Karpas-422 (cell line): ENCODE measurements at places on chromosomes 2 and 18. TPM values are rescaled to one million over a fixed set of nuclear protein-coding genes. Genes with fewer than 3 reads are reported as not detected.

Gene DNMT3A
- 0.97 and 1.6 TPM in 2 replicates for total RNA-seq

Gene CYP1B1
- not detected in 2 replicates for total RNA-seq

Gene TMEM185B
- 12.9 and 13.0 TPM in 2 replicates for total RNA-seq

Gene ANKRD62
- not detected in 2 replicates for total RNA-seq

Gene PLCL1
- total RNA-seq = not detected in 2 replicates

Gene ANKRD36C
- total RNA-seq = 56.3 and 74.4 TPM in 2 replicates

Gene PROC
- not detected in 2 replicates for total RNA-seq

Gene CCT7
- total RNA-seq = 482 and 608 TPM in 2 replicates

Gene NRP2
- total RNA-seq = 4.4 and 7.2 TPM in 2 replicates

Gene C2orf78
- not detected in 2 replicates for total RNA-seq

- peaks cover 6% of the 10 kb centered on the region for H3K4me1 ChIP-seq
- no peak overlapping the region for H3K27ac ChIP-seq
- no peaks in the 10 kb centered on the region for H3K36me3 ChIP-seq
- no peak overlapping the region for H3K4me3 ChIP-seq
- H3K27me3 ChIP-seq = no peaks in the 10 kb centered on the region
These were observed 31.1 kb downstream of the DNMT3A start for GRCh38 chr2:25310709-25310964.

DNA sequence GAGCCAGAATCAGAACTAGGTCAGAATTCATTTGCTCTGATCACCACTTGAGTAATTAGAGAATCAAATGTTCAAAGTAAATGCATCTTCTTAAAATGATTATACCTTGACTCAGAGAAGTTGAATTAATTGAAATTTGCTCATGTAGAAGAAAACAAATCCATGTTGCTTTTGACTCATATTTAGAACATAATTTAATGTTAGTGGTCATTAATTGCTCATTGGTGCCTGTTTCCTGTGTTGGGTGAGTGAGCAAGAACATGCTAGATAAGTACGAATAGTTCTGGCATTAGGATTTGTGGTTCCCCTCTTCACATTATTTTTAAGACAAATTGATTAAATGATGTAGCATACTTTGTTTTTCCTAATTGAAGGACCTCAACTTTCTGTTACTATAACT lies 19.0 kb downstream of the ACVR2A start:
- no peaks in the 10 kb centered on the region for H3K36me3 ChIP-seq
- no peaks in the 10 kb centered on the region for H3K27me3 ChIP-seq
- no peak overlapping the region for H3K27ac ChIP-seq
- H3K4me1 ChIP-seq = peaks cover 7% of the 10 kb centered on the region; the same call in 1 of the 2 replicates
- DNase-seq = no peak

- no peaks in the 10 kb centered on the region for H3K36me3 ChIP-seq
- H3K27ac ChIP-seq = no peak overlapping the region
- H3K4me3 ChIP-seq = no peak overlapping the region
- no peaks in the 10 kb centered on the region for H3K4me1 ChIP-seq
These were observed 238.6 kb downstream of the SEPTIN10 start for GRCh38 chr2:109375131-109375561.

DNA sequence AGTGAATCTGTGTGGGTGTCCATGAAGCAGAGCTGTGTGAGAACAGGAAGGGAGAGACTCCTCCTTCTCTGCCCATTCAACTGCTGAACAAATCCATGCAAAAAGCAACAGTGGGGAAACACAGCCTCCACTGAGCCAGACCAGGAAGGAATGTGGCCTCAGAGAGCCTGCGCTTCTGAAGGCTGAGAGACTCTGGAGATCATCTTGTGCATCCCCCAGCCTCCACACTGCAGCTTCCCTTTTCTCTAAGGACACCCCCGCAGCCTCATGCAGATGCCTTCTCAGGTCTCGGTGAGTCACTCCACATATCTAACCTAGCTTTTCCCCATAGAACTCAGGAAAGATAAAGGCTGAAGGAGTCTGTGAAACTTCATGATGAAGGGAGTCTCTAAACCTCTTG lies 402.9 kb downstream of the TNS1 start:
- no peaks in the 10 kb centered on the region for H3K27me3 ChIP-seq
- no peaks in the 10 kb centered on the region for H3K36me3 ChIP-seq
- no peak for DNase-seq
- H3K4me3 ChIP-seq = no peak overlapping the region
- H3K4me1 ChIP-seq = no peaks in the 10 kb centered on the region

DNA sequence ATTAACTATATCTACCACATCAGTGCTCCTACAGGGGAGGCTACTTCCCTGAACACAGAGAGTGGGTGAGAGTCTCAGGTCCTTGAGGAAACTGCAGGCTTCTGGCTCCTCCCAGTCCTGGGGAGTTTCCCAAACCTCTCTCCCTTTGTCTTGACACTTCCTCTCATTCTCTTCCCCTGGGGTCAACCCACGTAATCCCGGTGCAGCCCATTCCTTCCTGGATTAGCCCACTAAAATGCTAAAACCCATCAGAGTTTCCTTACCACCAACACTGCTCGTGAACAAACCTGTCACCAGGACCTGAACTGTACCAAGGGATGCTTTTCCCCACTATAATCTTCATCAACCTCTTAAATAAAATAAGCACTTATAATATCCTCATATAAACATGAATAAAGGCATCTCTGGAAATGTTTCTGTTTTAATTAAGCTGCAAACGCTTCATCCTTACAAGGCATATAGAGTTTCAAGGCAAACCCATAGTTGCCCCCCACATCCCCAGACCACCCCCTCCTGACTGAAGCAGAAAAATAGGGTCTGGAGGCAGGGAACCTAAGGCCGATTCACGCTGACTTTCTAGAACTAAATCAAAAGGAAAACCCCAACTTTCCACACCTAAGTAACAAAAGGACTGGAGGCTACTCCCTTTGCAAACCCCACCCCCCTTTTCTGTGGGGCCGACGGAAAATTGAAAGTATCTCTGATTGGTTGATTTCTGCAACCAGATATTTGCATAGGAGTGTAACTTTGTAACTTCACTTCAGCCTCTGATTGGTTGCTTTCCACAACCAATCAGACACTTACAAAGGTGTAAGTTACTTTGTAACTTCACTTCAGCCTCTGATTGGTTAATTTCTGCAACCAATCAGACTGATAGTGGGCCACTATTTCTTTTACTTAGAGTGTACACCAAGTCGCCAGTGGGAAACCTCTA lies 19.0 kb downstream of the TMSB10 start:
- peak overlapping the region; percentile 53 for H3K4me3 ChIP-seq
- no peaks in the 10 kb centered on the region for H3K27me3 ChIP-seq
- DNase-seq = peak; percentile 96
- H3K4me1 ChIP-seq = peaks cover 44% of the 10 kb centered on the region
- H3K36me3 ChIP-seq = no peaks in the 10 kb centered on the region

DNA sequence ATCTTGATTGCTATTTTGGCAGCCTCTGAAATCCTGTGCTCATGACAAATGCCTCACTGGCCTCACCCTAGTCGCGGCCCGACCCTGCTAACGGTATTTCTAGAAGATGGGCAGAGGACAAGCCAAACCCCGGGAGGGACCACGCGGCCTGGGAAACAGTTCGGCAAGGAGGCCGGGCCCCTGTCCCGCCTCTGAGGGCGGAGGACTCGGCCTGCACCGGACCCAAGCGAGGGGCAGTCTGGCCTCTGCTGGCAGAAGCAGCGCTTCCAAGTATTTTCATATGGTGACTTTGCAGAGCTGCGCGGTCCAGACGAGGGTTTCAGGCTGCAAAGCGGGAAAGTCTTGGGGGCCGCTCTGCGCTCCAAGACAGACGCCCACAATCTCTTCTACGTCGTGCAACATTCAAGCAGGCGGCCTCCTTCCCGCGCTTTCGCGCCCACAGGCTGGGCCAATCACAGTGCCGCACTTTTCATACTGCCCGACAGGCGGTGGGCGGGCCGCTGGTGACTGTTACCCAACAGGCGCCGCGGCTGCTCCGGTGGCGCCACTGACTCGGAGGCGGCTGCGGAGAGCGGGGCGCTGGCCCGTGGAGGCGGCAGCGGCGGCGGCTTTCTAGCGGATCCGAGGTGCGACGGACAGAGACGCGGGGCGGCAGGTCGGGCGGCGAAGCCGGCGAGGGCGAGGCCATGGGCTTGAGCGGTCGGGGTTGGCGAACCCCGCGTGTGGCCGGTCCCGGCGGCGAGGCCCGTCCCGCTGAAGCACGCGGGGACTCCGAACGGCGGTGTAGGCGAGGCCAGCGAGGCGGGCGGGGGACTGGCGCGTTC lies at the start of gene RBM44:
Gene RBM44, plus strand, starts transcription at position 544 of the 824 bp plus-strand sequence. CDS start 14,831 bp downstream, outside the sequence.
- H3K27me3 ChIP-seq = no peaks in the 10 kb centered on the region
- no peak within 1 kb of the TSS for H3K27ac ChIP-seq
- DNase-seq = no peak

DNA sequence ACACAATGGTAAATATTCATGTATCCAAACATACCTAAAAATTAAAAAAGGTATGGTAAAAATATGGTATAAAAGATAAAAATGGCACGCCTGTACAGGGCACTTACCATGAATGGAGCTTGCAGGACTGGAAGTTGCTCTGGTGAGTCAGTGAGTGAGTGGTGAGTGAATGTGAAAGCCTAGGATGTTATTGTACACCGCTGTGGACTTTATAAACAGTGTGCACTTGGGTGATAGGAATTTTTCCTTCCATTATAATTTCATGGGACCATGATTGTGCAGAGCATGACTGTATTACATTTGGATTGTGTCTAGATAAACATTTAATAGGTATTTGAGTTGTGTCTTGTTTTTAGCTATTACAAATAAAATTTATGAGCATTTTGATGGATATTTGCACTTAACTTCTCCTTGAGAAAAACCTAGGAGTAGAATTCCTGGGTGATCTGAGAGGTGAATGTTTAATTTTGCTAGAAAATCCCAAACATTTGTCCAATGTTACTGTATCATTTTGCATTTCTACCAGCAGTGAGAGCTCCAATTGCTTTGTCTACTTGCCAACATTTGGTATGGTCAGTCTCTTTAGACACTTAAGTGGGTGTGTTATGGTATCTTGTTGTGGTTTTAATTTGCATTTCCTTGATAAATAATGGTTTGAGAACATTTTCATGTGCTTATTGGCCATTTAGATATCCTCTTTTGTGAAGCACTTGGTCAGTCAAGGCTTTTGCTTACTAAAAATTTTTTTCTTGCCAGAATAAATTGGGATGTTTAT lies 81.7 kb downstream of the BCL2L11 start:
- no peaks in the 10 kb centered on the region for H3K36me3 ChIP-seq
- H3K27me3 ChIP-seq = no peaks in the 10 kb centered on the region
- peaks cover 8% of the 10 kb centered on the region for H3K4me1 ChIP-seq
- DNase-seq = no peak

GRCh38 chr2:38164881-38165280 lies 88.9 kb upstream of the CYP1B1 start:
- no peaks in the 10 kb centered on the region for H3K27me3 ChIP-seq
- no peaks in the 10 kb centered on the region for H3K36me3 ChIP-seq
- H3K4me1 ChIP-seq = peaks cover 28% of the 10 kb centered on the region
- no peak overlapping the region for H3K27ac ChIP-seq
- H3K4me3 ChIP-seq = no peak overlapping the region

DNA sequence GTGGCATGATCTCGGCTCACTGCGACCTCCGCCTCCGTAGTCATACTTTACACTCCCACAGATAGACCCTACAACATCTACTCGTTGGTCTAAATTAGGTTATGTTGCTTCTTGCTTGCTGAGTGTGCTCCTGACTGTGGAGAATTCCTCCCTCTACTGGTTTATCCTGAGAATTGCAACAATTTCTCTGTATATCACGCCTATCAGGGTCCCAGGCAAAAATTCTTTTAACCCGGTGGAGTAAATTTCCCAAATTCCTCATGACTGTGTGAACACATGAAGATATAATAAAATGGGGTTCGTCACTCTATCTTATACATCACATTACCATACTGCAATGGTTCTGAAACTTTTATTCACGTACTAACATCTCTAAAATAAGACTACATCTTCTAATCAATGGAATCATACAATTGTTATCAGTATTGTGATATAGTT lies 156.7 kb downstream of the EVA1A start:
- no peak overlapping the region for H3K4me3 ChIP-seq
- H3K27me3 ChIP-seq = no peaks in the 10 kb centered on the region
- H3K4me1 ChIP-seq = peaks cover 35% of the 10 kb centered on the region
- no peaks in the 10 kb centered on the region for H3K36me3 ChIP-seq
- DNase-seq = peak; percentile 89

- H3K27me3 ChIP-seq = no peaks in the 10 kb centered on the region
- no peak overlapping the region for H3K4me3 ChIP-seq
- no peaks in the 10 kb centered on the region for H3K4me1 ChIP-seq
These were observed 16.5 kb upstream of the FAHD2A start for GRCh38 chr2:95386031-95386430.

GRCh38 chr2:28366496-28367282 lies 26.0 kb upstream of the FOSL2 start:
- no peaks in the 10 kb centered on the region for H3K36me3 ChIP-seq
- H3K27ac ChIP-seq = no peak overlapping the region
- no peak for DNase-seq
- no peaks in the 10 kb centered on the region for H3K4me1 ChIP-seq

DNA sequence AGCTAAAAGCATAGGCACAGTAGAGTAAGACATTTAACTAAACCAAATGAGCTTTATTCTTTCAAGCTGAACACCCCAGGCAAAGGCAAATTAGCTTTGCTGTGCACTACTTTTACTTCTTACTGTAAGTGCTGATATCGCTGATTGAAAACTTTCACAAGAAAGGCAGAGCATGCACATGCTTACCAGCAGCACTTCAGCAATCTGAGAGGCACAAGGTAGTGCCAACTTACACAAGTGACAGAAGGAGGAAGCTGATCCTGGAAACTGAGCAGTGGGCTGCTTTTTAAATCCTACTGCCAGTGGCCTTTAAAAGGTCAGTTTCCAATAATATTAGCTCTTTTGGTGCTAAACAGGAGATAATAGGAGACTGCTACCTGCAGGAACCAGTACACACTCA lies 43.9 kb downstream of the LANCL1 start:
- peaks cover 81% of the 10 kb centered on the region for H3K36me3 ChIP-seq
- no peak for DNase-seq
- H3K27me3 ChIP-seq = no peaks in the 10 kb centered on the region

GRCh38 chr18:8625461-8626092 lies 16.3 kb downstream of the RAB12 start:
- H3K36me3 ChIP-seq = peaks cover 26% of the 10 kb centered on the region
- no peak overlapping the region for H3K27ac ChIP-seq
- H3K27me3 ChIP-seq = no peaks in the 10 kb centered on the region

DNA sequence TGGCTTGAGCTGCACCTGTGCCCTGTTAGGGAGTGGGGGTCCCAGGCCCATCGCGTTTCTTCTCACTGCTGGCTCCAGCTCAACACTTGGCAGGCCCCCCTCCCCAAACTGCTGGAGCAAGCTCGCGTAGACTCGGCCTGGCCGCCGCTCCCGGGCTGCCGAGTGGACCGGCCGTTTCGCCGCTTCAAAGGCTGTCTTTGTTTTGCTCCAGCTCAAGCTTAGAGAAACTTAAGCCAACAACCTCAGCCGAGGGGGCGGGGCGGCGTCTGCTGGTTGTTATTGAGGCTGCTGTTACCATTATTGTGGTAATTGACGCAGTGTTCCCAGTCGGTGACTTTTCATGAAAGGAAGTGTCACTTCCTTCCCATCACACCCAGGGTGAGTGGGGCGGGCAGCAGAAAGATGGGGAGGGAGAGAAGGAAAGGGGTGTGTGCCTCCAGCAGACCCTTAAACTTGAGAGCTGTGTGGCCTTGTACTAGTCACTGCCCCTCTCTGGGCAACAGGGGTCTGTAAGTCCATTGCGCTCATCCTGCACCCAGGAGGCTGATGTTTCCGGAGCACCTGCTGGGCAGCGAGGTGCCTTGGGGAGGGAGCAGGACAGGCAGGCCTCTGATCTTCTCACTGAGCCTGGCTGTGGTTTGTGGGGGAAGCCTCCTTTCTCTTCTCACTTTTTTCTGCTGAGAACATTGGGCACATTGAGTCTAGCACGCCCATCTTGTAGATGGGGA lies 2.1 kb downstream of the ARID5A start:
- H3K27me3 ChIP-seq = no peaks in the 10 kb centered on the region
- peaks cover 23% of the 10 kb centered on the region for H3K4me1 ChIP-seq
- H3K27ac ChIP-seq = no peak overlapping the region
- DNase-seq = no peak
- no peak overlapping the region for H3K4me3 ChIP-seq
- no peaks in the 10 kb centered on the region for H3K36me3 ChIP-seq
